NCI-H1417 (cell line): ENCODE measurements at places on chromosomes 12 and 14.

- peak; percentile 62 for DNase-seq
Observed at GRCh38 chr12:19915392-19916195, 452.7 kb upstream of the PDE3A start.

- DNase-seq, result no peak
Observed at GRCh38 chr12:27105746-27106536, 23.6 kb upstream of the C12orf71 start.

GRCh38 chr12:3219233-3219632, 142.1 kb downstream of the TSPAN9 start:
- peak; percentile 78 for DNase-seq

DNA sequence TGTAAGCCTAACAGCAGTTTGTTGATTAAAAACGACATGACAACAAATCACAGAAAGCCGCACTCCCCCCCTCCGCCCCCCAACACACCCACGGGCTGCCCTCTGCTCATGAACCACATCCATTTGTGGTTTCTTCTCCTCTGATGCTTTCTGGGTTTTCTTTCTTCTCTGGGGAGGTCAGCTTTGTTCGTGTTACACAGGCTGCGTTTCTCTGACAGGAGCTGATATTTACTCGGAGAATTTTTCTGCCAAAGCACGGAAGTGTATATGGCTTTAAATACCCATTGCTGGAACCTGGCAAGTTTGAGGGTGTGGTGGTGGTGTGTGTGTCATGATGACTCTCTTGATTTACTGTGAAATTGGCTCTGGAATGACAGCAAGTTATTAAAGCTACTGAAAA, 883.7 kb upstream of the TMEM132C start:
- DNase-seq, result no peak

GRCh38 chr14:68146818-68147217, 327.2 kb downstream of the RAD51B start:
- no peak for DNase-seq

DNA sequence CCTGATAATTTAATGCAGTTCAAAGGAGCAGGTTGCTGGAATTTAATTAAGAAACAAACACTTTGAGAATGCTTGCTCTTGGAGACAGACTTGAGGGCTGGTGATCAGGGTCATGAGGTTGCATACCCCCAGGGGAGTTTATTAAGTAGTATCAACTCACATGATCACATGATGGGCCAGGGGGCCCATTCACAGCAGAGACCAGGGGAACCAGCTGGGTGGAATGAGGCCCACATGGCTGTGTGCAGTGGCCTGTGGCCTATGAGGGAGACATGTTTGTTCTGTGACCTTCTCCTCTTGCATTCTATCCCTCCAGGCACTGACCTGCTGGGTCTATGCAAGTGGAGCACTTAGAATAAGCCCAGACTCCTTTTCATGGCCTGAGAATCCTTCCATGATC, 266.6 kb upstream of the PWP1 start:
- DNase-seq, result no peak

DNA sequence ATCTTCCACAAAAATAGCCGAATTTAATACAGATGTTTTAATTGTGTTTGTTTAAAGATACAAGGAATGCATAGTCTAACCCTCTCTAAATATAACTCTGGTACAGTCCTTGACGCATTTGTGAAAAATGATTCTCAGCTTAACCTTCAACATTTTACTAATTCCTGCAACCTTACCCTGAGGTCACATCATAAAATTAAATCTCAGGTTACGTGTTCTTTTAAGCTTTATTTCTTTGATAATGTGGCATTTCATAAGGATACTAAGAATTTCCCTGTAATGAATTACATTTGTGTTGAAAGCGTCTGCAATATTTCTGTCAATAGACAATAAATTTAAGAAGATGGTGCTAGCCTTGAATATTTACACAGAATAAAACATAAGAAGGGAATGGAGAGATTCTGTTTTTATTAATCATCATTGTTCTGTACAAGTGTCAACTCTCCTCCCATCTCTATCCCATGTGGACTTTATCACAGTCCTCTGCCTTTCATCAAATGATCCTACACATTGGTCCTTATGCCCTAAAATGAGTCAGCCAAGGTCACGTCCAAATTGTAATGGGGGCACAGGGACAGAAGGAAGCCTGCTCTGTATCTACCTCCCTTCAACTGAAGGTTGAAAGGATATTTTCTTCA, 769.3 kb upstream of the FLRT2 start:
- DNase-seq, result no peak

DNA sequence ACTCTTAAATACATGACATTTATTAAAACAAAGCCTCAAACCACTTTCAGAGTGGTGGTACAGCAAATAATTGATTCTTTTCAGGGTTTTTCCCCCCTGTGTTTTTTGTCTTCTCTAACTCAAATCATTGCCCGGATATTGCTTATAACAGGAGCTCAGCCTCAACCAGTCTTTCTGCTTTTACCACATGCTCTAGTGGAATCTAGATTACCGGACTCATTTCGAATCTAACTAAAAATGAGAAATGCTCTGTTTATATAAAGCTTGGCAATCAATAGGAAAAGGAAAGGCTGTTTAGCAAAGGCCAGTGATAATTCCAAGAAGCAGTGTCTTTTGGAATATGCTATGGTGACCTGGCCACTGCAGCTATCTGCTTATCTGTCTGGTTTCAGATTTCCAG, 161.5 kb downstream of the ETV6 start:
- no peak for DNase-seq

DNA sequence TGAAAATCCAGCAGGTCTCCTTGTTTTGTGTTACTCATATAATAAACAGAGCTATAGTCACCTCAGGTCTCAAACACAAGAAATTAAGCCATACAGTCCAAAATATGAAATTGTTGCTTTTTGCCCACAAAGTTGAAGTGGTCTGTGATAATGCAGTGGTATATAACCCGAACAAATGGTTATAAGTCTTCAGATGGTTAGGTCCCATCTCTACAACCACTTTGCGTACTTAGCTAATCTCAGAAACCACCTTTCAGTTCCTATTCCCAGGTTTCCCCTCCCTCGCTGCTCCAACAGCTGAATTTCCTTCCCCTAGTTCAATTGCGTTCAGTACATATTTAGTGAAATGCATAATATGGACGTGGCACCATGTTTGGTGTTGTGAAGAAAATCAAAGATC, 3.3 kb upstream of the KCNA5 start:
- DNase-seq, result no peak

- no peak for DNase-seq
Observed at GRCh38 chr14:51957950-51958349, 31.4 kb upstream of the RTRAF start.

GRCh38 chr14:65966188-65966587, 520.0 kb upstream of the CCDC196 start:
- no peak for DNase-seq

- no peak for DNase-seq
Observed at GRCh38 chr12:98418357-98419075, 96.9 kb upstream of the TMPO start.

DNA sequence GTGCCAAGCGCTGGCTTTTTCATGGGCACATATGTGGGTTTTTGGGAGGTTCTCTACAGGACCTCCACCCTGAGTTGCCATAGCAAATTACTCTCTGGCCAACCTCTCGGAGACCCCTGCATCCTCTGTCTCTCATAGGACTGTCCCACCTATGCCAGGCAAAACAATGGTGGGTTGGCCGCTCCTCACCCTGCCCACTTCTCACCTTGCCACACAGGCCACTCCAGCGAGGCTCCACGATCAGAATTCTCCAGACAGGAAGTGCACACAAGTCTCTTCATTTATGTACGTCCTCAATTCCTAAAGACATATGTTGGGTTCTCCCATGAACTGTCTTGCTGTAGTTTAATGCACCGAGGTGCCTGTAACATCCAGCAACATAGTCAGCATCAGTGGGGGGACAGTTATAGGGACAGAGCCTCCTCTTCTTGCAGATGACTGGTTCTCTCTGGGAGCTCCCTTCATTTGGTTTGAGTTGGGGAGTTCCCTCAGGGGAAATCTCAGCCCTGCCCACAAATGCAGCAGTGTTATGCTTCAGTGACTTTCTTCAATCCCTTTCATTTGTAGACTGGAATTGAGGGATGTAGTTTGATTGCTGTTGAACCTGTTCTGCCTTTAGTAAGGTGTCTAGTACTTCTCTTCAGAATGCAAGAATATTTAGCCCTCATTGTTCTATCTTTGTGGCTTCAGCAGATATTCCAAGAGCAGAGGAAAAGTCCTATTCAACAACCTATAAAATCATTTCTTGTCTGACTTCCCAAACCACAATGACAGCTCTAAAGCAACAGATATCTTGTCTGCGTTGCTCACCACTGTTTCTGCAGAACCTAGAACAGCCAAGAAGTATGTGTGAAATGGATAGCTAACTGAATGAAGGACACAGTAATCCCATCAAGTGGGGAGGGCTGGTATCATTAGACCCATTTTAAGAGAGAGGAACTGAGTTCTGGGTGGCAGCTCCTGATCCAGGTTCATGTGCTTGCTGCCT, 2.8 kb upstream of the LTBP2 start:
- peak; percentile 25 for DNase-seq

- DNase-seq, result no peak
Observed at GRCh38 chr12:75585330-75585729, 73.9 kb upstream of the KRR1 start.

GRCh38 chr14:77844802-77845201, 44.9 kb downstream of the ADCK1 start:
- DNase-seq, result no peak

- no peak for DNase-seq
Observed at GRCh38 chr12:78095623-78096022, 264.9 kb downstream of the NAV3 start.

DNA sequence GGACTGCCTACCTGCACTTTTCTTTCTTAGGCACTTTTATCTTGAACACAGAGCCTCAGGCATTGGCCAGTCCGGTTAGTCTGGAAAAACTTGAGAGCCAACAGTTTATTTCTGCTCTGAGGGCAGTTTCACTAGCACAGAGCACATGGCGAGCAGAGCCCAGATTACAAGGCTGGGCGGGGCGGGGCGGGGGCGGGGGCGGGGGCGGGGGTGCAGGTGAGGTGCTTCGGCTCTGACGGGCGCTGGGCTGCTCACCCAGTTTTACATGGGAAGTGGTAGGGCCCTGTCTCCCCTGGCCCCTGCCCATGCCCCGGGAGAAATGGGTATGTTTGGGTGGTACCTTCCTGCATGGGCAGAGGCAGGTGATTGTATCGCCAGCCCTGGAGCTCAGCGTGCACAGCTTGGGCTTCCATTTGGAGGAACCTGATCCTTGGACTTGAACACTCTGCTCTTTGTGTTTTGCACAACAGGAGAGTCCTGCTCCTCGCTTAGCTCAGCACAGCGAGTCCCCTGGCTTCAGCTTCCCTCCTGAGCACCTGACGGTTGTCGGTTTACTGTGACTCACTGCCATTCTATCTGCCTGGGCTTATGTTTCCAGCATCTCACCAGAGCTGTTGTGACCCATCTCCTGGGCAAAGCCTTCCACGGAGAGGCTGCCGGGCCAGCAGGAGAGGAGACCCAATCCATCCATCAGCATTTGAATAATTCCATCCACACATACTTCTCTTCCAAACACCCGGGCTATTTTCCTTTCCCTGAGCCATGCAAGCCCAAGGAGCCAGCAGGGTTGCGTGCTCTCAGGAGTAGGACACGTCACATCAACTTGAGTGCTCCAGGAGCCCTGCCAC, 108.5 kb downstream of the ARF6 start:
- peak; percentile 39 for DNase-seq

- no peak for DNase-seq
Observed at GRCh38 chr14:34665785-34666435, 36.0 kb upstream of the SNX6 start.

- DNase-seq, result no peak
Observed at GRCh38 chr14:24900269-24901100, 149.5 kb downstream of the STXBP6 start.

DNA sequence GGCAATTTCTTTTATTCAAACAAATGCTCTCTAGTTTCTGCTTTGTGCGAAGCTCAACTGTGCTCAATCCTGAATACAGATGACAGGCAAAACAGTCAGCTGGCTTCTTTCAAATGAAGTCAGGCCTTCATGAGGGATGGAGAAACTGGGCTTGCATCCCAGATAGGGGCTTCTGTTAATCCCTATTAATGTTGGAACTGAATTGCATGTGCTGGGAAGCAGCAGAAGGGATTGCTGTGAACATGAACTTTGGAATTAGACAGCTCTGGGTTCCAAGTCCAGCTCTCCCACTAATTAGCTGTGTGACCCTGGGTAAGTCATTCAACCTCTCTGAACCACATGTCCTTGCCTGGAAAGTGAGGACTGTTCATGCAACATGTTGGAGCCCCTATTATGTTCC, 21.1 kb upstream of the CORO1C start:
- no peak for DNase-seq

GRCh38 chr12:76270657-76271358, 77.4 kb downstream of the BBS10 start:
- no peak for DNase-seq

GRCh38 chr12:40351976-40352375, 127.2 kb downstream of the LRRK2 start:
- DNase-seq, result no peak

GRCh38 chr12:117744418-117744817, 224.4 kb downstream of the KSR2 start:
- DNase-seq, result no peak

DNA sequence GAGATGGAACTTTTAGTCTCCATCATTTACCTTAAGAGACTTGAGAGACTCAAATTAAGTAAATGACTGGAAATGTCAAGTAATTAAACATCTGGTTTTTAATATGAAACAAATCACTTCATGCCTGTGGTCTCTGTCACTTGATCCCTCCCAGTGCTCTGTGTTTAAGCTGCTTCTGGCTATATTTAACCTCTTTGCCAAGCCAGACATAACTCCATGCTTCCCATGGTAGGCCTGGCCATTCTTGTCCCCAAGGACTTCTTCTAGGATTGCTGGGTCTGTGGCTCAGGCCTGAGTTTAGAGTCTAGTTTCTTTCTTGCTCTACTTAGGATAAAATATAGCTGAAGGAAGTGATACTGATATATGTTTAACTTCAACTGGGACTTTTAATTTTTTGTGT, 1013.6 kb downstream of the FLRT2 start:
- no peak for DNase-seq

- no peak for DNase-seq
Observed at GRCh38 chr12:68200854-68201253, 24.8 kb downstream of the IL26 start.

DNA sequence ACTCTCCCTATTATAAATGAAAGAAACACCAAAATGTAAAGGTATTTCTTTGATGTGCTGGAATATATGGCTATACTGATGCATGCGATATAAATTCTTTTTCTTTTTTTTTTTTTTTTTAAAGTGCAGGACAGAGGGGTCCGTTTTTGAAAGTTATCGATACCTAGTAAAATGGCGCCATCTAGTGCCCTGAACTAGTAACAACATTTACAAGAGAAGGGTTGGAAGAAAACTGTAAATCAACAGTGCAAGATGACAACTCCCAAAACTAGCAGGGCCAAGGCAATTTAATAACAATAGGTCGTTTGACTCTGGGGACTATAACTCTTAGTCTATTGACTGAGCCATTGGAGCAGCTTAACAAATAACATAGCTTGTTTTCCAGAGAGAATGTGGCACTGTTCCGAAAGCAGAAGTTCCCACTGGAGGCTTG, 137.7 kb downstream of the SPTSSA start:
- peak; percentile 79 for DNase-seq

DNA sequence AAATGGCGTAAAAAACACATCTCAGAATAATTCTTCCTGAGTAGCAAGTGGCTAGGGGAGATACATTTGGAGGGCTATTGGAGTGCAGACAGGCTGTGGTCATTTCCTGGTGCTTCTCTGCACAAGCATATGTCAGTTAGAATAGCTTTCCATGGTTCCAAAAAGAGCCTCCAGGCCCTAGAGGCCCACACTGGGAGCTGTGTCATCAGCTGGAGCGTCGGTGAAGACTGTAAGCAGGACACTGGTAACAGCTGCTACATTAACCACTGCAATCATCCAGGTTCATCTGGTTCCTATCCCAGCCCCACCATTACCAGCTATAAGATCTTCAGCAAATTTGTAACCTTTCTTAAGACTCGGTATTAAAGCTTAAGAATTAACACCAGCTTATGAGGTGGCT, 31.7 kb upstream of the APPL2 start:
- no peak for DNase-seq
